ENCODE measurements at places on chromosomes 1 and 21. TPM values are rescaled to one million over a fixed set of nuclear protein-coding genes. Genes with fewer than 3 reads are reported as not detected.

Gene CR1
- polyA plus RNA-seq = not detected

Gene TMEM240
- not detected for polyA plus RNA-seq

Gene LAX1
- not detected for polyA plus RNA-seq

Gene FTCD
- not detected for polyA plus RNA-seq

Gene MRPL24
- polyA plus RNA-seq = 58.2 TPM

Gene HSD11B1
- not detected for polyA plus RNA-seq

Gene S100A1
- not detected for polyA plus RNA-seq

Gene SPRR2A
- not detected for polyA plus RNA-seq

Gene C1orf87
- polyA plus RNA-seq = not detected

Gene OR10Z1
- polyA plus RNA-seq = not detected

Gene SLC30A2
- polyA plus RNA-seq = not detected

Gene ATAD3C
- polyA plus RNA-seq = 14.2 TPM

Gene SLC1A7
- polyA plus RNA-seq = not detected

Gene CSF3R
- not detected for polyA plus RNA-seq

Gene LINGO4
- 115 TPM for polyA plus RNA-seq

Gene IL20
- not detected for polyA plus RNA-seq

Gene HUNK
- 22.5 TPM for polyA plus RNA-seq

Gene CELA2B
- not detected for polyA plus RNA-seq

Gene TCP10L
- 0.48 TPM for polyA plus RNA-seq

Gene CHRNB2
- 3.7 TPM for polyA plus RNA-seq

Gene PDIK1L
- polyA plus RNA-seq = 4.6 TPM

Gene AQP10
- not detected for polyA plus RNA-seq

Gene DOP1B
- 4.4 TPM for polyA plus RNA-seq

Gene S100PBP
- polyA plus RNA-seq = 16.2 TPM

Gene TACSTD2
- not detected for polyA plus RNA-seq

Gene ATP6V1G3
- polyA plus RNA-seq = not detected

Gene TNNT2
- not detected for polyA plus RNA-seq

Gene ATP1A4
- polyA plus RNA-seq = not detected

Gene SPAG17
- polyA plus RNA-seq = 6.1 TPM

Gene FALEC
- polyA plus RNA-seq = not detected

Gene FBXO28
- polyA plus RNA-seq = 14.5 TPM

Gene BRDT
- 0.20 TPM for polyA plus RNA-seq

Gene SCYL3
- 3.8 TPM for polyA plus RNA-seq

Gene NUAK2
- polyA plus RNA-seq = not detected

Gene TSACC
- polyA plus RNA-seq = 3.0 TPM

Gene RSPH1
- 1.9 TPM for polyA plus RNA-seq

Gene SELL
- not detected for polyA plus RNA-seq

Gene GNG12
- polyA plus RNA-seq = 6.1 TPM

Gene GREM2
- 11.0 TPM for polyA plus RNA-seq

Measured in Purkinje cell (primary cell).